ENCODE measurements at places on chromosomes 4 and X. TPM values are rescaled to one million over a fixed set of nuclear protein-coding genes. Genes with fewer than 3 reads are reported as not detected.

DNA sequence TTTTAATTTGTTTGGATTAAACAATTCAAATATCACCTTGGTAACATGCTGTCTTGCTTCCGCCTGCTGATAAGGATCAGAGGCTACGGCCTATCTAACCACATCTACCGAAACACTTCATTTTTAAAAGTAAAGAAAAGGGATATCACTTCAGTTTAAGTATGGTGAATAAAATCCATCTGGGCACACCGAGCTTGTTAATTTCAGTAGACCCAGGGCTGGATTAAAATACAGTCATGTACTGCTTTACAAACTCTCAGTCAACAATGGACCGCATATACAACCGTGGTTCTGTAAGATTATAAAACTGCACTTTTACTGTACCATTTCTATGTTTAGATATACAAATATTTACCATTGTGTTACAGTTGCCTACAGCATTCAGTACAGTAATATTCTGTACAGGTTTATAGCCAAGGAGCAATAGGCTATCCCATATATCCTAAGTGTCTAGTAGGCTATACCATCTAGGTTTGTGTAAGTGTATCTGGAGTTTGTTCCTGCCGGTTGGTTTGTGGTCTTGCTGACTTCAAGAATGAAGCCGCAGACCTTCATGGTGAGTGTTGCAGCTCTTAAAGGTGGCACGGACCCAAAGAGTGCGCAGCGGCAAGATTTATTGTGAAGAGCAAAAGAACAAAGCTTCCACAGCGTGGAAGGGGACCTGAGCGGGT is 40.0 kb downstream of the SEPTIN11 start:
- no peak overlapping the region for H3K27ac ChIP-seq
- no peak for DNase-seq
- no peaks in the 10 kb centered on the region for H3K36me3 ChIP-seq
- H3K27me3 ChIP-seq: no peaks in the 10 kb centered on the region
- H3K4me3 ChIP-seq: no peak overlapping the region

The PAGE5 gene
- total RNA-seq: not detected

GRCh38 chr4:14125375-14126129 is 498.0 kb upstream of the BOD1L1 start:
- H3K27ac ChIP-seq: peak overlapping the region; percentile 36
- H3K4me3 ChIP-seq: no peak overlapping the region
- no peaks in the 10 kb centered on the region for H3K27me3 ChIP-seq
- peak; percentile 49 for DNase-seq
- H3K4me1 ChIP-seq: peaks cover 10% of the 10 kb centered on the region
- no peaks in the 10 kb centered on the region for H3K36me3 ChIP-seq

DNA sequence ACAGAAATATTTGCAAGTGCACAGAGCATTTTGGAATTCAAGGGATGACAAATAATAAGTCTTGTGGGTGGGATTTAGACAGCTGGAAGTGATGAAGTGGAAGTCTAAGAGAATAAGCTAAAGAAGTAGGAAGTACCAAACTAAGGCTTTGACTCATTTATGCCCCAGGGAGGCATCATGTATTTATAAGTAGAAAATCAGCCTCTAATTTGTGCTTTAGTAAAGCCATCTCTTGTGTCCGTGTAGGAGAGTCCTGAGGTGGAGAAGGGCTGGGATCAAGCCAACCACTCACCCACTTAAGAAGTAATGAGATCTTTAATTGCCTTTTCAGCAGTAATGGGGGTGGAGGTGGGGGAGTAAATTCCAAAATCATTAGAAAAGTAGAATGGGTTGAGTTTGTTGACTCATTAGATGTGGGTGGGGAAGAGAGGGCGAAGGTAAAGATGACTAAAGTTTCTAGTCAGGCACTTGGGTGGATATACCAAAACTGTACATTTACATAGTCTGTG is 356.7 kb downstream of the STIM2 start:
- no peaks in the 10 kb centered on the region for H3K27me3 ChIP-seq
- H3K36me3 ChIP-seq: no peaks in the 10 kb centered on the region
- H3K4me3 ChIP-seq: no peak overlapping the region
- no peak overlapping the region for H3K27ac ChIP-seq

GRCh38 chrX:38939067-38939466 is 137.8 kb downstream of the MID1IP1 start:
- H3K4me1 ChIP-seq: no peaks in the 10 kb centered on the region
- H3K4me3 ChIP-seq: no peak overlapping the region
- H3K36me3 ChIP-seq: no peaks in the 10 kb centered on the region
- no peak overlapping the region for H3K27ac ChIP-seq
- DNase-seq: no peak

GRCh38 chr4:83178029-83178428 is 63.5 kb upstream of the PLAC8 start:
- DNase-seq: no peak
- no peak overlapping the region for H3K4me3 ChIP-seq
- H3K4me1 ChIP-seq: peaks cover 53% of the 10 kb centered on the region

DNA sequence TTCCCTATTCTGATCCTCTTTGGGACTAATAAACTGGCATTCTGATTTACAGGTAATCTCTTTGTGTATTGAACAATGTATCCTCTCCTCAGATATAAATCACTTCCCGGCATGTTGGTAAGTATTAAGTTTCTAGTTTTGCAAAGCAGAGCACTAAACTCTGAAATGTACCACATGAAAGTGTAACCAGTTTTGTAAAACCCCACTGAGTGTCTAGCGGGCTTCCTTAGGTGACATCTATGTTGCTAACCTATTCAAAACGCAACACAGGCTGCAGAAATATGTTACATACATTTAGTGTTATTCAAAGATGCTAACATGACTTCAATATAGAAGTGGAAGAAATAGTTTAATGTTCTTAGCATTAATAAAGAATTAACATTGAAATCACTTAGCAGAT is 25.2 kb downstream of the DNAJB14 start:
- no peak overlapping the region for H3K27ac ChIP-seq
- DNase-seq: no peak
- H3K4me1 ChIP-seq: no peaks in the 10 kb centered on the region
- peaks cover 18% of the 10 kb centered on the region for H3K36me3 ChIP-seq

DNA sequence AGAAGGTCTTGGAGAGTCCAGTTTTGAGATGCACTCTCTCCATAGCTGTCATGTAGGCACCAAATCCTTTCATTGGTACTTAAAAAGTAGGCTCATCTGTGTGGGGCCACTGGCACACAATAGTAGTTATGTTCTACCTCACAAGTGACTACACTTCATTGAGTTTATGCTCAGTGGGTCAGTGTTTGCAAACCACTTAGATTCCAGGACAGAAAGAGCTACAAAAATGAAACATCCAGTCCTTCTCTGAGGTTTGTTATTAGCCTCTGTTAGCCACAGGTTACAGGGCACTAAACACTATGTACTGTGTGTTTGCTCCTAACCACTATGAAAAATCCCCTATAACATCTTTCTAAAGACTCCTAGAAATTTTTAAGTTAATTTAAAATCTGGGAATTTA is 13.8 kb downstream of the RAB28 start:
- DNase-seq: no peak
- H3K27me3 ChIP-seq: no peaks in the 10 kb centered on the region
- H3K4me3 ChIP-seq: no peak overlapping the region
- no peak overlapping the region for H3K27ac ChIP-seq
- no peaks in the 10 kb centered on the region for H3K4me1 ChIP-seq
- peaks cover 4% of the 10 kb centered on the region for H3K36me3 ChIP-seq

The HMX1 gene
- not detected for total RNA-seq

- no peak for DNase-seq
- no peaks in the 10 kb centered on the region for H3K4me1 ChIP-seq
- H3K27ac ChIP-seq: no peak overlapping the region
- no peak overlapping the region for H3K4me3 ChIP-seq
Observed at GRCh38 chrX:125826080-125826479, 340.0 kb downstream of the DCAF12L2 start.

The MFAP3L gene
- not detected for total RNA-seq

The ARAF gene
- 58.3 TPM for total RNA-seq

The F8A3 gene
- 2.4 TPM for total RNA-seq

DNA sequence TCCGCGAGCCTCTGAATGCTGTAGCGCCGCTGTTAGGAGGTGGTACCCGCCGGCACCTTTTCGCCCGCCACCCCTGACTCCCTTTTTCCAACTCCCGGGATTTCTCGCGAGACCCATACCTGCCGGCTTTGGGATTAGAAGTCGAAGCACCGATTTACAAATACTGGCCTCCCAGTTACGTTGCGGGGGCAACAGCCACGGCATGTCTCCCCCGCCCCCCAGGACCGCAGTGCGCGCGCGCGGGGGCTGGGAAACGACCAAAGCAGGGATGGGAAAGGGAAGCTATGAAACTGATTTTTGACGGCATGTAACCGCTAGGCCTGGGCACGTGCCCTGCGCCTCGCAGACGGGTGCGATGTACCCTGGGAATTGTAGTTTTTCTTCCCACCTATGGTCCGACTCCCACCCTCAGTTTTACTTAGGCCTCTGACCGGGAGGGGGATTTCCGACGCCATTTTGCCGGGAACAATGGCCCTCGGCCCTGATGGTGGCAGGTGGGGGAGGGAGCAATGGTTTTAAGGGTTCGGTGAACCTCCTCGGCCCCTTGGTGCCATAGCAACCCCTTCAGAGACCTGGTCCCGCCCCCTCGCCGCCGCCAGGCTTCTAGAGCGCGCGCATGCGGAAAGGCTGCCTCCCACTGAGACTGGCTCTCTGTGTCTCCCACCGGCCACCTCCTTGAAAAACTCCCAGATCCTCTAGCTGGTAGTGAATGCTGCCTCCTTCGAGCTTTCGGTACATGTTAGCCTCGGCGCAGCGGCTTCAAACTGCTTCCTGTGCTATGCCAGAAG is 772 bp upstream of the WNK3 start:
- 0 out of 2 replicates have a peak, but pooled peaks cover 3% of the 10 kb centered on the region for H3K4me1 ChIP-seq
- H3K27me3 ChIP-seq: no peaks in the 10 kb centered on the region
- no peak overlapping the region for H3K27ac ChIP-seq
- DNase-seq: no peak
- H3K4me3 ChIP-seq: peak overlapping the region; percentile 50

- no peaks in the 10 kb centered on the region for H3K27me3 ChIP-seq
- H3K4me1 ChIP-seq: no peaks in the 10 kb centered on the region
- no peak for DNase-seq
- H3K4me3 ChIP-seq: no peak overlapping the region
- H3K27ac ChIP-seq: no peak overlapping the region
- no peaks in the 10 kb centered on the region for H3K36me3 ChIP-seq
Observed at GRCh38 chr4:138086611-138087041, 155.5 kb downstream of the SLC7A11 start.

DNA sequence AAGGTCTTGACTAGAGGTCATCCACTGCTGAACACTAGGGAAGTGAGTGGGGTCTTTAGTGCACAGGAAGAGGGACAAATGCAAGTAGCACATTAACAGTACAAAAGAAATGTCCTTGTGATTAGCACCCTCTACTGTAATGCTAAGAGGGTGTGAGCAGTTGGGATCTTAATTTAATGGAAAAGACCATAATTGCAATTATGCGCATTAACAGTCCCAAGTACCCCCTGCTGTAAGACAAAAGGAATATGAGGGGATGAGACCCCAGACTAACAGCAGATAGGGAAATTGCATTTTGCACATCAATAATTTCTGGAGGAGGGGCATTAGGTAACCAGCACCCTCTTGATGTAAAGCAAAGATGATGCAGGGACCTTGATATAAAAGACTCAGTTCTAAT is 285.0 kb downstream of the CHIC1 start:
- H3K36me3 ChIP-seq: no peaks in the 10 kb centered on the region
- no peak for DNase-seq
- H3K4me3 ChIP-seq: peak overlapping the region; percentile 59
- H3K27me3 ChIP-seq: no peaks in the 10 kb centered on the region

DNA sequence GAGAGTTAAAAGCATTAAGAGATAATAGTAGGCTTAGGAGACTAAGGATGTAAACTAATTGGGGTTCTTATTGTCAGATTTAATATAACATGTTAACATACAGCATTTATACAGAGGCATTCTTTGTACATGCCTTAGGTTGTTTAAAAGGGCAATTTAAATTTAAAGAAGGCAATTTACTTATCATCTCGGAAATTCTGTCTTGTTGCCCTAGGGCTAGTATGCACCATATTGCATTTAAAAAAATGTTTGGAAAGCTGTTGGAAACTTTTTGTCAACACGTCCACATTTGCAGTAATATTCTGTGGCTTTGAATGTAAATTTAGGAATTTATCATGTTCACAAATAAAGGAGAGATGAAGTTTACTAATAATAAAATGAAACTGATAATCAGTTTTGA is 25.5 kb downstream of the GALNT7 start:
- no peaks in the 10 kb centered on the region for H3K27me3 ChIP-seq
- DNase-seq: no peak
- peaks cover 15% of the 10 kb centered on the region for H3K4me1 ChIP-seq
- H3K4me3 ChIP-seq: no peak overlapping the region

DNA sequence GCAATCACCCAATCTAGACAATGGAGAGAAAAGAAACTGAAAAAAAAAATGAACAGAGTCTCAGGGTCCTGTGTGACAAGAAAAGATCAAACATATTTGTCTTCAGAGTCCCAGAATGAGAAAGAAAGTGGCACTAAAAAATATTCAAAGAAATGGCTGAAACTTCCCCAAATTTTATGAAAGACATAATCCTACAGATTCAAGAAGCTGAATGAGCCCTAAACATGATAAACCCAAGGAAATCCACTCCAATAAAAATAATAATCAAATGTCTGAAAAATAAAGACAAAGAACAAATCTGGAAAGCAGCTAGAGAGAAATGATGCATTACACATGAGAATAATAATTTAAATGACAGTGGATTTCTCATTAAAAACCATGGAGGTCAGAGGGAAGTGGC is 130.3 kb upstream of the CITED1 start:
- no peaks in the 10 kb centered on the region for H3K4me1 ChIP-seq
- no peaks in the 10 kb centered on the region for H3K36me3 ChIP-seq
- DNase-seq: no peak
- no peak overlapping the region for H3K27ac ChIP-seq
- H3K4me3 ChIP-seq: no peak overlapping the region

The SNCA gene
- not detected for total RNA-seq

DNA sequence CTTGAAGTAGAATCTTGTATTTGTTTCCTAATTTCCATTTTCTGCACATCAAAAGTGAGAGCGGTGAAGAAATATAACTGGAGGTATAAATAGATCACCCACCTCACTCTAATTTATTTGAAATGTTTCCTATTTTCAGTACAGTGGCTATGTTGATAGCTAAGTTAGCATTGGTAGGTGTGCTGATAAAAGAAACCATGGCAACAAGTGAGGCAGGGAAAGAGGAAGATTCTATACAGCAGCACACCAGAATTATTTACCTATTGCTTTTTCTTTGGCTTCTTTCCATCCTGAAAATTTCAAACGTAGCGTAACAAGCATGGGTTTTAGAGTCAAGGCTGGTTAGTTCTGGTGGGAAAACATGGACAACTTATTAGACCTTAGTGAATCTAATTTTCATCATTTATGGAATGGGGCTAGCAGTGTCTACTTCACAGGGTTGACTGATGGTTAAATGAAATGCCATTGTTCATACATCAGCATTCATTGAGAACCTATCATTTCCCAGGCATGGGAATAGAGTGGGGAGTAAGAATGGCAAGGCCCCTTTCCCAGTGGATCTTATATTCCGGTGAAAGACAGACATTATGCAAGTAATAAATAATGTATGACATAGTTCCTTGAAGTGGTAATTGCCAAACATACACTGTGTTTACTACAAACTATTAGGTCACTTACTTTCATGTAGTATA is 30.6 kb upstream of the CTSO start:
- H3K36me3 ChIP-seq: no peaks in the 10 kb centered on the region
- H3K4me3 ChIP-seq: no peak overlapping the region
- DNase-seq: no peak
- no peaks in the 10 kb centered on the region for H3K4me1 ChIP-seq
- H3K27ac ChIP-seq: no peak overlapping the region

The SSX2B gene
- not detected for total RNA-seq
